Esophagus squamous epithelium (tissue), 5 donors: ENCODE measurements at places on chromosomes 13 and 19. TPM values are rescaled to one million over a fixed set of nuclear protein-coding genes. Genes with fewer than 3 reads are reported as not detected.

The MCEMP1 gene
- total RNA-seq: 0.97 TPM

- DNase-seq: no peak
- no peaks in the 10 kb centered on the region for H3K27me3 ChIP-seq
- H3K36me3 ChIP-seq: peaks cover 18% of the 10 kb centered on the region
- H3K4me3 ChIP-seq: no peak overlapping the region
Measured at GRCh38 chr13:111202745-111203144, 87.6 kb downstream of the ARHGEF7 start.

The ZNF808 gene
- total RNA-seq: 8.4 TPM

GRCh38 chr19:5115771-5116202, 146.9 kb downstream of the KDM4B start:
- no peaks in the 10 kb centered on the region for H3K4me1 ChIP-seq
- peaks cover 8% of the 10 kb centered on the region for H3K36me3 ChIP-seq
- H3K27me3 ChIP-seq: no peaks in the 10 kb centered on the region
- DNase-seq: no peak
- no peak overlapping the region for H3K27ac ChIP-seq
- H3K4me3 ChIP-seq: no peak overlapping the region
